T-helper 1 cell (primary cell): ENCODE measurements at places on chromosomes 5 and 9.

DNA sequence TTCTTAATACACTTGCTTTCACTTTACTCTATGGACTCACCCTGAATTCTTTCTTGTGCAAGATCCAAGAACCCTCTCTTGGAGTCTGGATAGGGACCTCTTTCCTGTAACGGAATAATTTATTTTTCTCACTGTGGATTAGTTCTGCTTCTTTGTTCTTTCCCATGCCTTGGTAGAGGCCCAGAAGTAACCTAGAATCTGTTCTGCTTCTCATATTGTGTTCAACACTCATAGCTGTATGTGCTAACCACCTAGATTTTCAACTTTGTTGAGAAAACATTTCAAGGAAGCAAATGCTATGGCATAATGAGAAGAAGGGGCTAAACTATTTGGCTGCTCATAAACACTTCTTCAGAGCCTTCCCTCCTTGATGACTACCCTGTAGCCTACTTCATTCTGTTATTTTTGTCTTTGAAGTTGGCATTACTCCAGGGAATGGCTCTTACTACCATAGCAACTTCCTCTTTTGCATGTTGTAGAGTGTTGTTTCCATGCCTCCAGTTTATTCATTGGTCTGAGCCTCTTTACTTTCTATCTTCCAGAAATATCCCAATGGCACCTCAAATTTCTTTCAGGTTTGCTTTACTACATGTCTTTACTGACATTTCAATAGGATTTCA is 74.3 kb downstream of the KIAA0825 start:
- no peak for DNase-seq

DNA sequence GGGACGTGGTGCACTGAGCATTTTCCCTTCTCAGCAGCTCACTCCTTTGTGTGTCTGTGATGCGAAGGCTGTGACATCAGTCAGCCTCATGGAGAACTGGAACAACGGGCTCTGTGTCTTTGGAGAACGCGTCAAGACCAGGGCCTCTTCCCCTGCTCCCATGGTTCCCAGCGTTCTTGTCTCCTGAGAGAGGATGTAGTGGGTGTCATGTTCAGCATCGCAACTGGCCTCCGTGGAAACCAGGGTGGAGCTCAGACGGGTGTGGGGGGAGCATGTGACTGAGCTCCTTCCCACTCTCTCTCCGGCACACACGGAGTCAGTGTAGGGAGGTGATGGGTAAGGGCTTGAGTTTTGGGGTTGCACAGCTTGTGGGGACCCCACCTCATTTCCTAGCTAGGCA is 59.7 kb downstream of the TENT4A start:
- no peak for DNase-seq

- DNase-seq, result no peak
Observed at GRCh38 chr9:124038790-124039633, 27.4 kb downstream of the LHX2 start.

GRCh38 chr5:172541773-172542136 is 87.4 kb upstream of the SH3PXD2B start:
- DNase-seq, result no peak

GRCh38 chr5:42970636-42971559 is 69.2 kb downstream of the ANXA2R start:
- no peak for DNase-seq

- DNase-seq, result no peak
Observed at GRCh38 chr9:133226219-133227171, 17.4 kb upstream of the OBP2B start.

- DNase-seq, result no peak
Observed at GRCh38 chr5:56273376-56273955, 40.3 kb upstream of the ANKRD55 start.

GRCh38 chr5:31639481-31640411 is 815 bp downstream of the PDZD2 start:
- DNase-seq, result no peak

DNA sequence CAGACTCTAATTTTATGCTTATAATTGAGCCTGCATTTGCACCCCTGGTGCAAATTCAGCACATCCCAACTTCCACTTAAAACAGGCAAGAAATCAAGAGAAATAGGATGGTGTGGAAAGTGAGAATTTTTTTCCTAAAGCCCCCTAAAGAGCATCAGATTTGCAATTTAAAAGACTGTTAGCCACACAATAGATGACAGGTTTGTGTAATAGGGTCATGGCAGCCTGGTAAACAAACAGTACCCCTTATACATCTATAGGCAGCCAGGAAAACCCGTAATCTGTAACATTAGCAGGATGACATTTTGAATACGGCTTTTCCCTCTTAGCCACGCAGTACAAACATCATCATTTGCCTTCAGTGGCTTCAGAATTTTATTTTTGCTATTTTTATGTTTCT is 17.2 kb downstream of the EBF1 start:
- no peak for DNase-seq

DNA sequence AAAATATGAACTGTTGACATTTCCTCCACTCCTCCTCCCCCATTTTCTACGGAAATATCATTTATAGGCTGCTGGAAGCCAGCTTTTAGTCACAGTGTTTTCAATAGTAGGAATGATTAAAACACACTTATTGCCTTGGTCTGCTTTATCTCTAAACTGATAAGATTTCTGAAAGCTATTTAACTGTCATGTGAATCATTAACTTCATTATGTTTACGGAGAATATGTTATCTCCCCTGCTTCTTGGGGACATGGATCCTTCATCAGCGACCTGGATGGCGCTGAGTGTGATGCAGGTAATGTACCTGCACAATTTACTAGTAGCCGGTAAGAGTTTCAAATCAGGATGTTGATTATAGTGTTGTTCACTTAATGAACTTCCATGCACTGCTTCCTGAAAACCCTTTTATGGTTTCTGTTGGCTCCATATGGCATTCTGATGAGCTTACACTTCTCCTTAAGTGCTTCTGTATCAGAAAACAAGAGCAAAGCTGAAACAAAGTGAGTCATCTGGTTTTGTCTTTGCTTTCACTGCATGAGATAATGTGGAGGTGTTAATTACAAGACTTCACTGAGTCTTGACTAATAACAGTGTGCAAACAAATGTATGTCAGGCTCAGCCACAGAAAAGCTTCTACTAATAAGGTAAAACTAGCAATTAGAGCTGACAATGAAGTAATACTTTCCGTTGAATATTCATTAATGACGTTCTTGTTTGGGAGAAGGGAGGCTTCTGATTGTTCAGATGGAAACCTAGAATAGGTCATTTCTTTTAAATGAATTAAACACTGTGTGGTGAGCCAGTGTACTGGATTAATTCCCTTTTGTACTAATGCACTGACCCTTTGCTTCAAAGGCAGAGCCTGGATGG is 162.4 kb upstream of the ZNF608 start:
- DNase-seq, result no peak

DNA sequence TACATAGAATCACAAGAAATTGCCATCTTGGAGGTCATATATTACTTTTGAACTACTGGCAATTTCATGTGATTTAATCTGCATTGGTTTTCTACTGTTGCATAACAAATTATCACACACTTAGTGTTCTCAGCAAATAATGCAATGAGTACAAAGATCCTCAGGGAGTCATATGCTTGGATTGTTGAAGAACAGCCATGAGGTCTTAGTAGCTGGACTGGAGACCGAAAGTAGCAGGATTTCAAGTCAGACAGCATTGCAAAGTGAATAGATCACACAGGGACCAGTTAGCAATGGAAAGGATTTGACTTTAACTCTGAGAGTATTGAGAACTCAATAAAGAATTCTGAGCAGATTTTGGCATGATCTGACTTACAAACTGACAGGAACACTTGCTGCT is 32.2 kb upstream of the FRMD3 start:
- no peak for DNase-seq

GRCh38 chr5:83724001-83724400 is 3.3 kb upstream of the HAPLN1 start:
- no peak for DNase-seq

DNA sequence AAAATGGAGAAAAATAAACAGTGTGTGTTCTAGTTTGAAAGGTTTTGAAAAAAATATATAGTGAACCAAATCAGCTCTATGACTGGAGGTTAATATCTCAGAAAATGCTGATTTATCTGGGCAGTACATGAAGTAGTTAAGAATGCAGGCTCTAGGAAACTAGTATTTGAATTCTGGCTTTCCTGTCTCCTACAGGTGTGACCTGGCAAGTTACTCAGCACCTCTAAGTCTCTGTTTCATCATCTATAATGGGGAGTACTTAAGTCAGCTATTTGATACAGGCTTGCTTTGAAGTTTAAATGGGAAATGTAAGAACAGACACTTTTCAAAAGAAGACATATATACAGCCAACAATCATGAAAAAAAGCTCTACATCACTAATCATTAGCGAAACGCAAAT is 5.2 kb downstream of the GRAMD2B start:
- no peak for DNase-seq

- DNase-seq, result no peak
Observed at GRCh38 chr5:124262991-124263571, 483.4 kb downstream of the ZNF608 start.

DNA sequence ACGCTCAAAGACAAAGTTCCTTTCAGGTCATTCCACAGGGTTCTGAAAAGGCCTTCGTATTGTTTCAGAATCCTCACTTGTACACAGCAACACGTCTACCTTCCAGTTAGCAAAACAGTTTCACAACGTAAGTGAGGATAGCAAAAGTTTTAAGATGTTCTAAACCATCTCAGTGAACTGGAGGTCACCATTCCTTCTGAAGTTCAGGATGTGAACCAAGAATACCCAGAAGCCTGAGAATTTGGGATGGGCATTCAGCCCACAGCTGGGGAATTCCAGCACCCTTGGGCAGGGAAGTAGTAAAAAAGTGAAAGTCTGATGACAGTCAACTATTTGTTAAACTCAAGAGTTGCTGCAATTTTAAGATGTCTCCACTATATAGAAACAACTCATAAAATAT is 224.5 kb downstream of the BNC2 start:
- DNase-seq, result no peak
